ENCODE measurements at places on chromosomes 16 and 17.
A peak's percentile ranks its signal among the peaks of the same experiment; 100 is the strongest.

DNA sequence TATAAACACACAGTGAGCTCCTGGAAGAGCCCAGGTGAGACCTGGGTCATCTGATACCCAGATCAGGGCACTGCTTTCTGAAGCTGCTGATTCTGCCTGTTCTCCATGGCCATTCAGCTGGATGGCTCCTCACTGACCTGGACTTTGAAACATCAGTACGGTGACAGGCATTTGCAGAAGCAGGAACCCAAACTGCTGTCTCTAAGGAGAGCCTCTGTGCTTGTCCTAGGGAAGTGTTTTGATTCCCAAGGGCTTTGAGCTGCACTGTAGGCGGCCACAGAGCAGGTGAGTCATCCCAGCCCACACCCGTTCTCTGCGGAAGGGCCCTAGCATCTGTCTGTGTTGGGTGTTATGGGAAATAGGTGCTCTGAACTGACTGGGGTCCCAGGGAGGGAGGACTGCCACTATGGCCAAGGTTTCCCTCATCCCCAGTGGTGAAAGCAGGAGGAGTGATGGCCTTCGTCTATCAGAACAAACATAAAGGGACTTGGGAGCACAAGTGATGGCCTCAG is 60.7 kb upstream of the ADCY9 start:
- DNase-seq: peak; percentile 54

GRCh38 chr17:28170771-28171170 is 128.3 kb downstream of the NLK start:
- no peak for DNase-seq

GRCh38 chr16:83842756-83843507 is 35.2 kb downstream of the HSBP1 start:
- no peak for DNase-seq

GRCh38 chr16:77786186-77786847 is 2.0 kb upstream of the VAT1L start:
- no peak for DNase-seq

DNA sequence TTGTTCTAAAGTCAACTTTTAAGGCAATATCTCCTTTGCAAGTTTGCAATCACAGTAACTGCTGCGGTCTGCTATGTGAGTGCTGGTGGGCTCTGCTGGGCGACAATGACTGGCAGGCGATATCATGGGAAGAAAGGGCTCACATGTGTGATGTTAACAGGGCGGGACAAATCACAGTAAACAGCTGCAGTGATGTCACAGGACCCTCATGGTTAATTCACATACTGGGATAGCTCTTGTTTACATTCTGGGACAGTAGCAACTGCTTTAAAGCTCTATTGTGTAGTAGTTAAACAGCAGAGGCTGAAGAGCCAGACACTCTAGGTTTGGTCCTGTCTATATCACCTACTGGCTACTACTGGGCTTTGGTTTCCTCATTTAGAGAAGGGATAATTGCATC is 257.2 kb upstream of the ASIC2 start:
- no peak for DNase-seq

GRCh38 chr17:5861854-5862253 is 208.3 kb upstream of the WSCD1 start:
- DNase-seq: no peak

GRCh38 chr16:77834635-77835540 is 46.5 kb downstream of the VAT1L start:
- peak; percentile 13 for DNase-seq

DNA sequence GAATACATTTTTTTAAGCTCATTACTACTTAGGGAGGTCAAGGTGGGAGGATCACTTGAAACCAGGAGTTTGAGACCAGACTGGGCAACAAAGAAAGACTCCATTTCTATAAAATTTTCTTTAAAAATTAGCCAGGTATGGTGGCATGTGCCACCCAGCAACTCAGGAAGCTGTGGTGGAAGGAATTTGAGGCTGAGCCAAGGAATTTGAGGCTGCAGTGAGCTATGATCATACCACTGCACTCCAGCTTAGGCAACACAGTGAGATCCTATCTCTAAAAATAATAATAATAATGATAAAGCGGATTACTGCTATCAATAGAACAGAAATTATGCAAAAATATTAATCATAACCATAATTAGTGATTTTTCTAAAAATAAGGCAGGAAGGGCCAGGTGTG is 170.3 kb downstream of the COPRS start:
- DNase-seq: peak; percentile 71

- no peak for DNase-seq
Observed at GRCh38 chr16:88338896-88339295, 43.9 kb upstream of the ZNF469 start.

GRCh38 chr17:82837586-82838320 is 2.1 kb downstream of the ZNF750 start:
- DNase-seq: no peak

DNA sequence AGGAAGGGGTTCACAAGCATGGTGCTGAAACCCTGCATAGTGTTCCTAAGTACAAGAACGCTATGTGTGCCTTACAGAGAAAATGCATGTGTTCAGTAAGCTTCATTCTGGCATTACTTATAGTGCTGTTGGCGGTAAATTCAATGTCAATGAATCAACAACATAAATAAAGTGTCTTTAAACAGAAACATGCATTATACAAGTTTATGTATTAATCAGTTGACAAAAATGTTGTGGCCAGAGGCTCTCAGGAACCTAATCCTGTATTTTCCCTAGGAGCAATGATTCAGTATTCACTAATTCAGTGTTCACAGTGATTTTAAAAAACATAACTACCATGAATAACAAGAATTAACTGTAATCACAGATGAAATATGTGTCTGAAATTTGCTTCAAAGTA is 47.1 kb upstream of the MYOCD start:
- no peak for DNase-seq

Data from kidney tubule cell (primary cell).